Hematopoietic multipotent progenitor cell treated with erythropoietin and hydrocortisone succinate and interleukin-3 and kit ligand, for 6 days (in vitro differentiated cells): ENCODE measurements at places on chromosomes 2 and 18.
A peak's percentile ranks its signal among the peaks of the same experiment; 100 is the strongest.

- DNase-seq, result no peak
Observed at GRCh38 chr18:13386891-13387801, 168.6 kb downstream of the LDLRAD4 start.

DNA sequence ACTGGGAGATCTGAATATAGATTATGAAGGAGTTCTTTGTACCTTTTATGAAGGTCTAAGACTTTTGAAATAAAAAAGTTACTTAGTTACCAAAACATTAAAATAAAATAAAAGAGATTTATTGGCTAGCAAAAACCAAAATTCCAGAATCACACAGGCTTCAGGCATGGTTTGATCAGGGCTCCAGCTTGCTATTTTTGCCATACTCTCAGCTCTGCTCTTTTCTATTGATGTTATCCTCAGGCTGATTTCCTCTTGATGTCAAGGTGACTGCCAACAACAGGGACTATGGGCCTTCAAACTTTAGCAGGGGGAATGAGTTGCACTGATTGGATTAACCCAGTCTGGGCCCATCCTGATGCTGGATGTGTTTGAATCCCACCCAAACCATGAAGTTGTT lies 174.1 kb downstream of the TFCP2L1 start:
- no peak for DNase-seq

DNA sequence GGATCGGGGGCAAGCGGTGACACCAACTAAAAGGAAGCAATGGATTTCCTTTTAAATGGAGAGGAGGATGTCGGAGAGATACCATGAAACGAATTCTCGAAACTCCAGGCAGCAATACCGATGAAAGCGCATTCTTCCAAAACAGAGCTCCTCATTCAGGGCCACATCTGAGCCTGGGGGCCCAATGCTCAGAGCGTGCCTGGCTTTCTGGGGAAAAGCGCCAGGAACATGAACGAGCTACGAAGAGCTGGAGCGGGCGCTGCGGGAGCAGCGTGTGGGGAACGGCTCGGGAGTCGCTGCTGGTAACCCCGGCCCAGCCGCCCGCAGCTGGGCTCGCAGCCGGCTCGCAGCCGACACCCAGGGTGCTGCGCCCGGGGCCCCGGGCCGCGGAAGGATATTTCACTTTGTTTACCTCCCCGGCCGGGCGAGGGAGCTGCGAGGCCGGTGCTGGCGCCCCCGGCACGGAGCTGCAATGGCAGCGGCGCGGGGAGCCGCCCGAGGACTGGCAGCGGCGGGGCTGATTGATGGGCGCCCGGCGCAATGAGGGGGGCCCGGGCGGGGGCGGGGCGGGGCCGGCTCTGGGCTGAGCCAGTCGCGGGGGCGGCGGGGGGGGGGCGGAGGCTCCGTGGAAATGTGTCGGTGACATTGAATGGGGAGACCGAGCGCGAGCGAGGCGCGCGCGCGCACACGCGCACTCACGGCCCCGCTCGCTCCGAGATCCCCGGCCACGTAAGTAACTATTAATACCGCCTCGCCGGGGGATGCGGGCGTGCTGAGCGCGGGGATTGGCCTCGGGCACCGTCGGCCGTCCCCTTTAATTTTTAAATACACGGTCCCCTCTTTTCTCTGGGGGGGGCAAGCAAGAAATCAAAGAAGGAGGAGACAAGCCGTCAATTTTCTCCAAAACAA lies at the start of gene TRIB2:
TSS of gene TRIB2 (plus strand) at position 655 of the 909 bp plus-strand sequence. CDS start 1,372 bp downstream, outside the sequence.
- peak; percentile 91 for DNase-seq

DNA sequence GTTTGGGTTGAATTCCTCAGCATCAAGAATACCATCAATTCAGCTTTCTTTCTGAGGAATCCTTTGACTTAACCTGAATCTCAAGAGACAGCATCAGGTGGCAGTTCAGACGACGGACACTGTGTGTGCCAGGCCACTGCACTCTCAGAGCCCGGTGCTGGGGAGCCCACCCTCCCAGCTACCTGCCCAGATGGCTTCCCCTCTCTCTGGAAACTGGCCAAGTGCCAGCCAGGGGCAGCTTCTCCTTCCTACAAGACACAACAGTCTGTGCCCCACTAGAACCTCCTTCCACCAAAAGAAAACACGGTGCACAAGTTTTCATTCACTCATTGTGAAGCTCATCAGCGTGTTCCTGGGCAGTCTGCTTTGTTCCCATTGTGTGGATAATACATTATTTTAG lies 28.5 kb downstream of the MAL start:
- no peak for DNase-seq

GRCh38 chr18:24600076-24600654 lies 139.7 kb downstream of the HRH4 start:
- peak; percentile 81 for DNase-seq

GRCh38 chr2:178874529-178875240 lies 67.5 kb upstream of the TTN start:
- DNase-seq, result no peak

- DNase-seq, result no peak
Observed at GRCh38 chr2:39696101-39696553, 30.4 kb downstream of the TMEM178A start.

DNA sequence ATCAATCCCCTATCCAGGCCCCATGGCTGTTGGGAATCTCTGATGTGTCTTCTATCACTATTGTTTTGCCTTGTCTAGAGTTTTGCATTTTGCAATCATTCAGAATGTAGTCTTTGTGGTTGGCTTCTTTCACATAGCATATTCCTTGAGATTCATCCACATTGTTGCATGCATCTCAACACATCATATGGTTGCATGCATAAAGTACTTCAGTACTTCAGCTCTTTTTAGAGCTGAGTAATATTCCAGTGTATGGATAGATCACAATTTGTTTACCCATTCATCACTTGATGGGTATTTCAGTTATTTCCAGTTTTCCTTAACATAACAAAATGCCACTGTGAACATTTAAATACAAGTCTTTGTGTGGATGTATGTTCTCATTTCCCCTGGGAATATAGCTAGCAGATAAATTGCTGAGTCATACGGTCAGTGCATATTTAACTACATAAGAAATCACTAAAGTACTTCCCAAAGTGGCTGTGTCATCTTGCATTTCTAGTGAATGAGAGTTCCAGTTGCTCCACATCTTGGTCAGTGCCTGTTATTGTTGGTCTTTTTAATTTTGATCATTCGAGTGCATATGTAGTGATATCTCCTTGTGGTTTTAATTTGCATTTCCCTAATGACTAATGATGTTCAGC lies 138.8 kb downstream of the BCL11A start:
- DNase-seq, result peak; percentile 15

DNA sequence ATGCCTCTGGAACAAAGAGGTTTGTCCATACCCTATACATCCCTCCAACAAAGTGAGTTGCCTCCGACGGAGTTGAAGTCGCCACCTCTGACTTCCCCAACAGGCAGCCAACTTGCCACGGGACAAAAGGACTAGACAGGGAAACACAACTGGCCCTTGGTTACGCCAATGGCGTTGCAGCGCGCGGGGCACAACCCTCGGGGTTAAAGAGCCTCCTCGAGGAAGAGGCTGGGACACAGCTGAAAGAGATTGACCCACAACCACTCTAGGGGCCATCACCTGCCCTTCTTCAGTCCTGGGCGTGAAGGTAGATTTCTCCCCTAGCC lies 545 bp downstream of the GTF3C2 start:
- DNase-seq, result peak; percentile 85

- DNase-seq, result no peak
Observed at GRCh38 chr2:120465989-120466703, 120.2 kb downstream of the INHBB start.

GRCh38 chr2:101679037-101679726 lies 18.3 kb upstream of the MAP4K4 start:
- DNase-seq, result no peak

GRCh38 chr2:187383043-187383800 lies 64.8 kb downstream of the CALCRL start:
- DNase-seq, result no peak

DNA sequence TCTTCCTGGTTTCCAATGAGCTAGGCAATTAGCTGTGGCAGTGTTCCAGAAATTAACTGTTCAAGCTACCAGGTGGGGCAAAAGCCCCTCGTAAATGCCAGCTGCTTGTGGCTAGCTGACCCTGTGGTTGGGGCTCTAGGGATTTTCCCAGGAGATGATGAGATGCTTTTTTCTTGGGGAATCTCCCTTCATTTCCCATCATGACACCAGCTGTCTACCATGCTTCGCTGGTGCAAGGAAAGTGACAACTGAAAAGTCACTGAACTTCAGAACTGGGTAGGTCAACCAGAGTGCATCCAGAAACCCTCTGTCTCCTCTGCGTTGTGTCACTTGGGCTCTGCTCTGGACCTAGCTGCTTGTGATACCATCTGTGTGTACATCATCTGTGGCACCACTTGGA lies 386.5 kb upstream of the DCC start:
- no peak for DNase-seq

GRCh38 chr2:150379166-150379565 lies 108.3 kb downstream of the RND3 start:
- no peak for DNase-seq

- DNase-seq, result no peak
Observed at GRCh38 chr2:207334624-207335371, 169.1 kb upstream of the KLF7 start.

DNA sequence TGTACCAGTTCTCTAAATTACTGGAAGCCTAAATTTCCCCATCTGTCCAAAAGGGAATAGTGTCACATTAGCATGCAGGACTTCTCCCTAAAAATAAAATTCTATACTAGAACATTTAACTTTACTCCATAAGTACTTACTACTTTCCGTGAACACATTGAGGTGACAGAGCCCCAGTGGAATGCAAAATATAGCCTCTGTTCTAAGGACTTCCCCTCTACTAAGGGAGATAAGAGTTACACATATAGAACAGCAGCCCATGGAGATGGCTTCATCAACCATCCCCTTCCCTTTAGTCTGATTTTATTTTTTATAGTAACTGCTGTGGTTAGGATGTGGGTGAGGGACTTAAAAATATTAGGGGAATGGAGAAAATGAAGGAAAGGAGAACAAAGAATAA lies 68.9 kb upstream of the STPG4 start:
- DNase-seq, result peak; percentile 46

GRCh38 chr2:101830146-101830545 lies 132.6 kb downstream of the MAP4K4 start:
- DNase-seq, result no peak

DNA sequence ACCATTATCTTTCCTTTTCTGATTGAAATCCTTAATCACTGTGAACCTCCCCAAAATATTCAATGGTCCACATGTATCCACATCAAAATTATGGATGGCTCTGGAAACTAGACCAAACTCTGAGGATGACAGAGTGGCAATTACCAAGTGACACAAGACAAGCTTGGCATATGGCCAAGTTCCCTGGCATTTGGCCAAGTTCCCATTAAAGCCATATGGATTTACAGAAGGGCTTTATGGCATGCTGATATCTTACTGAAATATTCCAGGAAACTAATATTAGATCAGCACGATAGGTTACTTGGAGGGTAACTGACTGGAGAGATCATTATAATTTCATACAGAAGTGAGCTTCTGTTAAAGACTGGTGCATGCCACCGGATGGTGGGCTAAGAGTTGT lies 21.9 kb upstream of the CERS6 start:
- DNase-seq, result peak; percentile 50

GRCh38 chr2:99340669-99341236 lies 3.6 kb downstream of the EIF5B start:
- DNase-seq, result no peak

DNA sequence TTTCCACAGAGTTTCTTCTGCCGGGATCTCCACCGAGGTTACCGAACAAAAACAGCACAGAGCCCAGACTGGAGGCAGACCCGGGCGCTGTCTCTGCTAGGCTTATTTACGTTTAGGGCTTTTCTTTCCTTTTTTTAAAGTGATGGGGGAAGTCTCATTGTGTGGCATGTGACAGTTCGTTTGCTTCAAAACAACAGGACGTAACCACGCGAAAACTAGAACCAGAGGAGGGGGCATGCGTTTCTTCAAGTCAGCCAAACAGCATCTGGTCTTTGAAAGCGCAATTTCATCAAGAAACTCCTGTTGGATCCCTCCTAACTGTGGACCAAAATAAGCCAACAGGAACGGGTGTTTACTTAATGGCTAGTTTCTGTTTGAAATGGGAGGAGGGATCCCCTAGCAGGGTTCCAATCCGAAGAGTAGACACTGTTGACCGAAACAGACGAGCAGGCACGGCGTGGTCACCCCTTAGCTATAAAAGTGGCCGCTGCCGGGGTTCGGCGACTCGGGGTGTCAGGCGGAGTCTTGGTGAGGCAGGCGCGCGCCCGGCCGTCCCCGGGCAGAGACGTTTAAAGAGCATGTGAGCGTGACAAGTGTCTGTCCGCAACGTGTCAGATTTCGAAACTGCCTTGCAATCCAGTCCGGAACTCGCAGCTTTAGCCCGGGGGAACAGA lies 997 bp upstream of the TGIF1 start:
- peak; percentile 92 for DNase-seq

DNA sequence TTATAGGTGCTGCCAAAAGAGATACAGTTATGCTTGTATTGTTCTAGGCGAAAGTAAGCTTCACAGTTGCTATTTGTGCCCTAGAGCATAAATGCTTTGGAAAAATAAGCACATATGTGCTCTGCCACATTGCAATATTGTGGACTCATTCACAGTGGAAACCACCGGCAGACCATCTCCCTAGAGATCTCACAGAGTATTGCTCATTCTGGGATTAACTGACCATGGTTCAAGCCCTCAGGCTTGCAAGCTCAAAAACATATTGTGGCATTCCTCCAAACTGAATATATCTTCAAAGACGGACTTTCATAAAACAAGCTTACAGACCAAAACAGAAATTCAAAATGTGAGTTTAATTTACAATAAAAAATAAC lies 158.2 kb upstream of the CCDC150 start:
- DNase-seq, result no peak

DNA sequence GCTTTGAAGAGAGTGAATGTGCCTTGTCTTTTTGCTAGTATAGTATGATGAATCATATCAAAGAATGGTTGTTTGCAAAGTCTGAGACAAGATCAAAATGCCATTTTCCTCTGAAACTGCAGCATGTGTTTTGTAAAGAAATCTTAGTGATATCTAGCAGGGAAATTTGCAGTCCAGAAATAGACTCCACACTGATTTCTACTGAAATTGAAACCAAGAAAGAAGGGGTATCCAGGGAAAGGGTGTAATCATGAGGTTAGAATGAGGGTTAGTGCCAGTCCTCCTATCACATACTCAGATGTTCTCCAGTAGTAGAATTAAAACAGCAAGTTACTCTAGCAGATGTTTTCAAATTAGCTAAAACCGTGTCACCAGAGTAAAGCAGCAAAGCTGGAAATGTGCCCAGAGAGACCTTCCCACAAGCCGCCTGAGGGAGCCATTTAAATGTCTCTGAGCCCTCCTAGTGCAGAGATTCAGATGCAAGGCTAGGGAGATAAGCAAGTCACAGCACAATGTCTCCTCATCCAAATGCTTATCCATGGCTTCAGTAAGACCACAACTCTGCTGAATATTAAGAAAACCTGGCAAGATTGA lies 4.9 kb downstream of the DLGAP1 start:
- DNase-seq, result no peak

GRCh38 chr2:174336501-174337336 lies 2.0 kb downstream of the SP9 start:
- peak; percentile 67 for DNase-seq
